ENCODE measurements at places on chromosomes 7 and 10. TPM values are rescaled to one million over a fixed set of nuclear protein-coding genes. Genes with fewer than 3 reads are reported as not detected.

DNA sequence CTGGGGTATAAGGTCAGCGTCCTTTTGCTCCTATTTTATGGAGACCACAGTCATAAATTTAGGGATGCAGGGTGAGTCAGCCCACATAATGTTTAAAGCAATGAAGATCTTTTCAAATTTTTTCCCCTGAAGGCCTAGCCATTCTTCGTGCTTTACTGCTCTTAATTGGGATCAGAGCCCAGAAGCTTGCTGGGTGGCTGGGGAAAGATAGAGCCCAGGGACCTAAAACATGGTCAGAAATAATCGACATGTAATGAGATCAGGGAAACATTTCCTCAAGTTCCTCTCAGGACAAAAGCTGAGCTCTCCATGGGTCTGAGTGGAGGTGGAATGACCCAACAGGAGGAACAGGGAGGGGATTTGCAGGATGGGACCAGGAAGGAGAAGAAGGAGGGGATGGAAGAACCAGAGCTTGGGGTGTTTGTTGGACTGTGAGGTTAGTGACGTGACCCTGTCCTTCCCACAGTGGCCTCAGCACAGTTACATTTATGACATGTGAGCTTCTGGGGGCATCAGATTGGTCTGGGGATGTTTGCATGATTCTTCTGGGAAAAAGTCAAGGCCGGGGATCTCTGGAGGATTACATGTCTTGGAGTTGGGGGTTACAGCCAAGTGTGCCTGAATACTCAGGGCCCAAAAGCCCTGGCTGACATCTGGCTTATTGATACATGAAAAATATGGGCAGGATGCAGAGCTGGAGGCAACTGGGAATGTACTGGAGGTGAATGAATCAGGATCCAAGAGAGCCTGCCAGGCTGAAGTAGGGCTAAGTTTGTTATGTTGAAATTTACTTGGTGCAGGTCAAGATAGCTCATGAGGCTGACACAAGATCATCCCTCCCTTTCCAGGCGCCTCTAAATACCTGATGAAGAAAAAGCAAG is 477.9 kb downstream of the RPS24 start:
- no peak for DNase-seq

GRCh38 chr10:120428754-120429153 is 28.3 kb upstream of the PLPP4 start:
- no peak for DNase-seq

GRCh38 chr7:95794917-95795515 is 22.7 kb downstream of the DYNC1I1 start:
- DNase-seq, result no peak

- no peak for DNase-seq
Observed at GRCh38 chr10:123621916-123622315, 44.2 kb upstream of the GPR26 start.

Gene MBL2
- polyA plus RNA-seq, result not detected

DNA sequence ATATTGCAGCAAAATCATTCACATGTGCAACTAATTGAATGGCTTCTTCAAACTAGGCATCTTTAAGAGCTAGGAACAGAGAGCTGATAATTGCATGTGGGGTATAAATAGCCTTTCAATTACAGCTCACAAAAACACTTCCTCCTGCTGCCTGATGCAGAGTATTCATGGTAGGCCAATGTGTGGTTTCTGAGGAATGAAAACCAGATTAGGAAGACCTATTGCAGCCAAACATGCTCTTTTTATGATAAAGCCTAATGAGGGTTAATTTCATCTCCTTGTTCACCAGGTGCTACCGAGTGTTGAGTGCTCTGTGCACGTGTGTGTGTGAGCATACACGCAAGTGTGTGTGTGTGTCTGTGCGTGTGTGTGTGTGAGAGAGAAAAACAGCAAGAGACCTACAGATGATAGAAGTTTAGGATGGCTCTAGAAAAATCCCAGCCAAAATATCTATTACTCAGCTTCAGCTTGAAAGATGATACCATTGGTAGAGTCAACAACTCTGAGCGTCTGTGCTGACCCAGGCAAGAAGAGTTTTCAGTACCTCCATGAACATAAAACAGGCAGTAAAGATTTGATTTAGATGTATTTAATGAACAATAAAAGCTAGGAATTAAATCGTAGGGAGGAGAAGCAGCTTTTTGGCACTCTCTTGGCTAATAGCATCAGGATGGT is 448.5 kb upstream of the ANKRD30A start:
- no peak for DNase-seq

DNA sequence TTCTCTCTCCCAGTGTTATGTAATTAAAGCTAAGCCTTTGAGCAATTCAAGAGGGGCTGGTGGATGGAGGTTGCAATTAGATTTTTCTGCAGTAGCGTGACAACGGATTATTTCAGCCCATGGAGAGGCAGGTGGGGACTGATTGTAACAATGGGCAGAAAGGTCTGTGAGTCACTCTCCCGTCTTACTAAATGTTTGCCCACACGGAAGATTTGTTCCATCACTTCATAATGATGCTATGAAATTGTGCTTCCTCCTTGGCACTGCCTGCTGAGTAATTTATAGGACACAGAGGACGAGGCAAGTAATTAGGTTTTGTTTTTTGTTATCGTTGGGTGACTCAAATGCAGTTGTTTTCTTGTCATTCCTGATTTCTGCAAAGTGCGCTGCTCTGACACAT is 594.5 kb upstream of the DPP6 start:
- no peak for DNase-seq

DNA sequence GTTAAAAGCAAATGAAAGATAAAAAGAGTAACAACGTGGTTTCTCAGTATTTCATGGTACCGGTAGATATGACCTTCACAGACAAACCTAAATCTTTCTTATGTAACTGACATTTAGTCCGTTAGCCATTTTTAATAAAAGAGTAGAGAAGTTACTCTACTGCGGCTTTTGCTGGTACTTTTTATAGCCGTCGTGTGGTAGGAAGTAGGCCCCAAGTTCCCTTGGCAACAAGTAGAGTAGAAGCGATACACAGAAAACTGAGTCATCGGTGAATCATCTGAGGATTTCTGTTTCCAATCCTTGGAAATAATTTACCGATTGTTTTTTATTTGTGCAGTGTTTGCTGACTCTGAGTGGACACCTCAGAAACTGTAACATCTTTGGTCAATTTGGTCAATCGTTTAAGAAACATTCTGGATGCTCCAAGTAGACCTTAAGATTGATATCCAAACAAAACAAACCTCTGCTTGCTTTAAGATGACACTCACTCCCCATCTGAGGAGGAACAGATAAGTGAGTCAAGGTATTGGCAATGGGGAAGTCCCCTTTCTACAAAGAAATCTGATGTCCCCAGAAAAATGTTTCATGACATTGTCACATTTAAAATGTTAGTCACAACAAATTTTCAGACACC is 63.9 kb upstream of the AHR start:
- no peak for DNase-seq

- DNase-seq, result no peak
Observed at GRCh38 chr10:24744946-24745345, 21.3 kb upstream of the ARHGAP21 start.

Gene UNCX
- 0.10 TPM for polyA plus RNA-seq

GRCh38 chr10:20170661-20171060 is 354.4 kb downstream of the PLXDC2 start:
- DNase-seq, result no peak

DNA sequence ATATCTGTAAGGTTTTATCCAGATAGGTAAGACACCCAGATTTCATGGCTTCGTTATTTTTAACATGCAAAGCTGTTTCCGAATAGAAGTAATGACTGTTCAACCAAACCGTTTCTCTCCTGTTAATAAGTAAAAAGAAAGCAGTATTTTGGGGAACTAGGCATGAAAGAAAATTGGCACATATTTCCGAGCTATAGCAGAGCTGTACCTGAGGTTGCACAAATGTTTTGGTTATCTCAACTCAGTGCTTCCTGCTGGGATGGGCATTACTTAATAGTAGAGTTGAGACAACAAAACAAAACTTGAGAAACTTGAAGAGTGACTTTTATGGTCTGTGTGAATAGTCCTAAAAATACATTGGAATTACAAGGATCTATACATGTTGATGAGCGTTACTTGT is 564.3 kb upstream of the SORCS1 start:
- DNase-seq, result no peak

Gene TAS2R5
- polyA plus RNA-seq, result 7.8 TPM

GRCh38 chr7:140877249-140877524 is 47.5 kb downstream of the BRAF start:
- DNase-seq, result no peak

Gene ZNF365
- 0.41 TPM for polyA plus RNA-seq

Gene DPP6
- 0.36 TPM for polyA plus RNA-seq

- DNase-seq, result no peak
Observed at GRCh38 chr7:110675383-110676103, 415.4 kb upstream of the LRRN3 start.

- no peak for DNase-seq
Observed at GRCh38 chr10:115857856-115858255, 415.1 kb downstream of the GFRA1 start.

GRCh38 chr10:88120075-88120474 is 256.6 kb downstream of the PTEN start:
- DNase-seq, result no peak

DNA sequence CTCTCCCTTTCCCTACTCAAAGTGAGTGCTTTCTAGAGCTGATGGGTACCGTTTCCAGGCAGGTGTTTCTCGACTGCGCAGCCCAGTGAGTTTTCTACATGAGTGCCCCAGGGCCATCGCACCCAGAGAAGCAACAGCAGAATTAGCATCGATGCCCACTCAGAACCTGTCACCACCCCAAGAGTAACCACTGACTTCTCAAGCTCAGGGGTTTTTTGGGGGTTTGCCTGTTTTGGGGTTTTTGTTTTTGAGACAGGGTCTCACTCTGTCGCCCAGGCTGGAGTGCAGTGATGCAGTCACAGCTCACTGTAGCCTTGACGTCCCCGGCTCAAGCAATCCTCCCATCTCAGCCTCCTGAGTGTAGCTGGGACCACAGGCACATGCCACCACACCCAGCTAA is 25.7 kb downstream of the SNX8 start:
- no peak for DNase-seq

Gene SDK1
- 17.6 TPM for polyA plus RNA-seq

All from left lung (tissue), 14 donors.